Motor neuron (in vitro differentiated cells): ENCODE measurements at places on chromosomes 11 and 22. TPM values are rescaled to one million over a fixed set of nuclear protein-coding genes. Genes with fewer than 3 reads are reported as not detected.

GRCh38 chr22:32591620-32592019 is 117.0 kb downstream of the FBXO7 start:
- no peak for ATAC-seq

GRCh38 chr11:9656864-9657263 is 7.0 kb upstream of the SWAP70 start:
- ATAC-seq = no peak

FAM180B gene
- total RNA-seq = 0.52 TPM in 1 of 2 replicates, not detected in the other

GRCh38 chr22:47395481-47395880 is 633.0 kb downstream of the TBC1D22A start:
- peak; percentile 46 for ATAC-seq
